CD8-positive, alpha-beta T cell (primary cell): ENCODE measurements at places on chromosomes 4 and X.

- DNase-seq, result peak; percentile 51
These were observed 53.0 kb downstream of the COQ2 start for GRCh38 chr4:83231620-83232076.

DNA sequence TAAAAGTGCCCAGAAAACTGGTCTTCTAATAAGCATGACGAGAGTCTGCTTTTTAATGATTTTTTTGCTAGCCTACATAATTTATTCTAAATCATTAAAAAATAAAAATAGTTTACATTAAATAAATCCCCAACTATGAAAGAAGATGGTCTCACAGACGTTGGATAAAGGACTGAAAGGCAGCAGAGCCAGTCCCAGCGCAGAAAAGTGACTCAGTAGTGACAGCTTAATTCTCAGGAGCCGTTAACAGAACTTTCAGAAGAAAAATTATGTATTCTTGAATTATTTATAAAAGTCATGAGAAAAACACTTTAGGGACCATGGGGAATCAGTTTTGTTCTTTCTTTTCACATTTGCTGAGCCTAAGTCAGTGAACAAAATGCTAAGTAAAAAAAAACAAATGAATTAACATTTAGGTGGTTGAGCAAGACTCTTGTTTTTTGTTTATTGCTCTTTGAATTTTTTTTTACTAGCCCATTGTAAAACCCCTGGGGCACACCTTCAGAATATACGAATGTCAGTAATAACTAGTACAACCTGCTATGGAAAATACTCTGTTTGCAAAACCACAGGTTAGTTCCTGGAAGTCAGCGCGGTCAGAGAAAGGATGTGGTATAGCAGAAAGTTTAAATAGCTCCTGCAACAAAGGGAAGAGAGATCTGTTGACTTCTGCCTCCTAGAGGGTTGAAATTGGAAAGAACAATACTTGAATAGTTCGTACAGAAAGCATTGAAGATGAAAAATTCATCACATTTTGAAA, 50.4 kb upstream of the CCDC160 start:
- peak; percentile 63 for DNase-seq

DNA sequence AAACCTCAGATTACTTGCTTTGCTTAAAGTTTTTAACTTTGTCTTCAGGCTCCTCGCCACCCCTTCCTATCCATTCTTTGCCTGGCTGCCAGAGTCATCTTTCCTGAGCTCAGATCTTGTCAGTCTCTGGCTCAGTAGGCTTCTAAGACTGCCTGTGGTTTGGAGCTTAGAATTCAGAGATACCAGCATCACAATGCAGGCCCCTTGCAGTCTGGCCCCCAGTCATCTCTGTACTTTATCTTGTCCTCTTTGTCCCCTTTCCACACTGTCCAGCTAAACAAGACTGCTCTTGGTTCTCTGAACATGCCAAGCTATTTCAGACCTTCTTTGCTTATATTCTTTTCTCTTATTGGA, 3.0 kb downstream of the KIAA0232 start:
- no peak for DNase-seq

DNA sequence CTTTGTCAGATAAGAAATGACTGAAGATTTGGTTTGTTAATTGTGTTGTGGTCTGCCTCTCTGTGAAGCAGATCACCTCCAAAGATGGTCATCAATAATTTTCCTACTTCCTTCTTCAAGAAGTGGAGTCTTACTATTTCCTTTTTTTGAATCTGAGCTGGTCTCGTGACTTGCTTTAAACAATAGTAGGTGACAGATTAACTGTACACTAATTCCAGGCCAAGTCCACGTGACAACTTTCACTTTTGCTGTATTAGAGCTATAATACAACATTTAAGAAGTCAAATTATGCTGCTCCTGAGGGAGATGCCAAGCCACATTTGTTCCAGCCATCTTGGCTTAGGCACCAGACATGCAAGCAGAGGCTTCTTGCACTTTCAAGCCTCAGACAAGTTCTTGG, 393.8 kb upstream of the GRID2 start:
- no peak for DNase-seq

DNA sequence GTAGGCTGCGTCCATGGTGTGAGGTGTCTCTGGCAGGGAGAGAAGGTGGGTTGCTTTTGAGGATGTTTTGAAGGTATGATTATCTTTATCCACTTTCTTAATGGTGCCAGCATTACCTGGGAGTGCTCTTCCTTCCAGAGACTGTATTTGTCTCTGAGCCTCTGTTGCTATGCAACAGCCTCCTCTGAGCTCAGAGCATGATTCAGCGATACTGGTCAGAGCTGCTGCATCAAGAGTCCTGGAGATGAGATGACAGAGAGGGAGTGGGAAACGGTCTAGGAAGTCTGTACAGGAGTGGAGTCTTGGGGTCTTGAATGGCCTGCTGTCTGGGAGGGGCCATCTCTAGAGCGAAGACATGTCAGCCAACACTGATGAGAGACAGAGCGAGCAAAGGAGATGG, 104.4 kb upstream of the RAB40AL start:
- DNase-seq, result no peak

- DNase-seq, result no peak
These were observed 34.1 kb downstream of the PRKG2 start for GRCh38 chr4:81180916-81181315.
